LHCN-M2 (cell line): ENCODE measurements at places on chromosomes 2 and 18.

DNA sequence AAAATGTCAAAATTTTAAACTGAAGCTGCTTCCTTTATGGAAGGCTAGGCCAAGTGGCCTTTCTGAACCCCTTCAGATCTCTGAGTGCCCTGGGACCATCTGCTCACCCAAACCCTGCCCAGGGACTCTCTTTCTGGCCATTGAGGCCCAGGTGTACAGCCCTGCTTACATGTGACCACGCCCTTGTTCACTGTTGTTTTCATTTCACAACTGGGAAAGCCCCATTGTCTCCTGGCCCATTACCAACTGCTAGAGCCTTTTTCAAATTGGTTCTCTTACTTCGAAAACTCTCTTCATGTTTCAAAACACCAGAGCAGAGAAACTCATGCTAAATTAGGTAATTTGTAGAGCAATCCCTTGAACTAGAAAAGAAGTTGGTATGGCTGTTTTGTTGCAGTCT, 219.5 kb upstream of the TANK start:
- DNase-seq, result no peak

GRCh38 chr2:144042751-144043150, 477.2 kb downstream of the ZEB2 start:
- no peak for DNase-seq

- peak; percentile 74 for DNase-seq
Observed at GRCh38 chr18:9825571-9826073, 60.2 kb upstream of the TXNDC2 start.

DNA sequence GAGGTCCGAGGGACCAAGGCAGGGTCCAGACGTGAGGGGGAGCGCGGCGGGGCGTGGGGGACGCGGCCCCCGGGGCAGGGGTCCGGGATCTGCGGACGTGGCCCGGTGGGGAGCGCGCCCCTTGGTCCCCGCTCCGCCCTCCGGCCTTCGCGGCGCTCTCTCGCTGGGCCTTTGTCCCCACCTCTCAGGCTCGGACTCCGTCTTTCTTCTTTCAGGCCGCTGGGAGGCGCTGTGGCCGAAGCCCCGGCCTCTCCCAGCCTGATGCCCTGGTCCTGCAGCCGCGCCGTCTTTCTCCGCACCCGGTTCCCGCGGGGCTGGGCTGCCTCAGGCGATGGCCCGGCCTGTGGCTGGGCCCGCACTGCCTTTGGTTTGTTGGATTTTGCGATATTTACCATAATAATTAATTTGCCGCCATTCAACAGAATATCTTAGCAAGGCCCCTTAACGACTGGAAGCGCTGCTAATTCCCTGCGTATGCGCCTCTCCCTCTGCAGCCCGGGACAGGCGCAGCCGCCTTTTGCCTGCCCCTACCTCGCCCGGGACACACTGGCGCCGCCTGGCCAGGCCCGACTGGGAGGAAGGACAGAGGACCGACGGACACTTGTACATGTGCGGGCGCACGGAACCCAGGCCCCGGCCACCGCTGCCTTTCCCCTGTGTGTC, 10.8 kb downstream of the SIX3 start:
- DNase-seq, result no peak

DNA sequence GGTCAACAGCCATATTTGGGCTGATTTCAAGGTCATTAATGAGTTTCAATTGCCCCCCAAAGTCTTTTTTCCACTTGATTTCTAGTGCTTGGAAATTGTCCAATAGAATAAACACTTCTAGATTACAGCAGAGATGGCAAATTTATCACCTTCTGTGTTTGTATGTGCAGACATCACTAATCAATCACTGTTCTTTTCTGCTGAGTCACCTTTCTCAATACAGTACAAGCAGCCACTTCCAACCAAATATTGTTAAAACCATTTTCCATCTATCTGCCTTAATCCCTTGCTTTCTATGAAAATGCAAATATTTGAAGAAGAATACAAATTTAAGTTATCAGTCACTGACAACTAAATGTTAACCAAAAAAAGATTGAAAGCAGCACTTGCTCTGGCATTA, 40.2 kb upstream of the ZNF521 start:
- DNase-seq, result no peak

GRCh38 chr2:136031711-136032110, 46.3 kb upstream of the DARS1 start:
- DNase-seq, result no peak

- DNase-seq, result no peak
Observed at GRCh38 chr18:369224-370015, 101.6 kb upstream of the THOC1 start.

DNA sequence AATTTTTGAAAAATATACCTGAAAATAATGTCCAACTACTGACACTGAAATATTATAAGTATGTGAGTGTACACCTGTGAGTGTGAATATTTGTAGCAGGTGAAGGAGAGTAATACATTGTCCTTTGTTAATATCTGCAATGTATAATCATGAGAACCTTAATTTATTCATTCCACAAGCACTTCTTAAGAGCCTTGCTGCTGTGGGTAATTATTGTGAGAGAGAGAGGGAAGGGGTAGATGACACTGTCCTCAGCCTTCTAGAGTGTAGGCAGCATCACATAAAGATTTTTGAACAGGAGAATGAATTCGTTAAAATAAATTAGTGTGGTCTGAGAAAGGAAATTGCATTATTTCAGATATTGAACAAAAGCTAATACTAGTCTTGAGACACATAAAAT, 157.2 kb downstream of the MAP2 start:
- no peak for DNase-seq

DNA sequence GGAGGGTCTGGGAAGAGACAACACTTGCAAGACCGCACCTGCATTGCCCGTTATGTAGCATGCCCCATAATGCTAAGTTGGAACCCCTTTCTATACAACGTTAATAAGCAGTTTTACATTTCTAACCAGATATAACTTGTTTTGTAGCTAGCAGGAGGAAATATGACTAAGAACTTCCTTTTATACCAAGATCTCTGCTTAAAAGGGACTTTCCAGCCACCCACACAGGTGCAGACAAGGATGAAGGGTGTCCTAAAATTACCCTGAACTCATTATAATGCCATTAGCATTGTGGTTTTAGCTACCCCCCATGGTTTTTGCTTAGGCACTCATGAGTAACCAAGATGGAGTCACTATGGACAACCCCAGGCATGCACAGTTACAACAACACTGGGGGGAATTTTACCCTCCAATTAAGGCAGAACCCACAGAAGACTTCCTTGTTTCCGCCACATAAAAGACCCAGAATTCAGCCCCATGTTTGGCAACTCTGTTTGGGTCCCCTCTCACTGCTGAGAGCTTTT, 362.8 kb downstream of the CBLN2 start:
- no peak for DNase-seq

DNA sequence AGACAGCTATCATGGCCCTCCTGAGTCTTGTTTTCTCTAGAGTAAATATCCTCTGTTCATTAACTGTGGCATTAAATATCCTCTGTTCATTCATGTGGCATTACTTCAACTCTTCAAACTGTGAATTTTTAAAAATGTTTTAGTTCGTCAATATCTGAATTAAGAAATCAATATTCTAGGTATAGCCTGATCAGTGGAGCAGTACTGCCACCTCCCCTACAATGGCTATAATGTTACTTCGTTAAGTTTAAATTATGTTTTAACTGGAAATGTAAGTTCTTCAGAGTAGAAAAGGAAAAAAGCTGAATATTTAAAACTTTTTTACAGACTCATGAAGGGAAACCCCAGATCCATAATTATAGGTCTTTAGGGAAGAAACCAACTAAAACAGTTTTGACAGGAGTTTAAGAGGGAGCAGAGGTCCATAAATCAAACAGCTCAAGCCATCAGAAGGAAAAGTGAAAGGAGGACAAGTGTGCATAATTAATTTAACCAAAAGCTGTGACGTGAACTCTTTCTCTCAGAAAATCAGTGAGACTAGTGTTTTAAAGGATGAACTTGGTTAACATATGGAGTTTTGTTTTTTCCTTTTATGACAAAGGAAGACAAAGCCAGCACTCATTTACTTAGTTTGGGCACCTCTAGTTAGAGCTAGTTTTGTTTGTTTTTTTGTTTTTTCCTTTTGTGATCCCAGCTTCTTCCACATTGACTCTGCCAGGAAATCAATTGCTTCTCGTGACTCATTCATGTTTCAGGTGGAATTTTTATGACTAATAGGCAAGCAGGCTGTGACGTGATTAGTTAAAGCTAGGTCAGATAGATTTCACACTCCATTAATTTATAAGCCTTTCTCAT, 44.9 kb downstream of the RBBP8 start:
- DNase-seq, result peak; percentile 77

DNA sequence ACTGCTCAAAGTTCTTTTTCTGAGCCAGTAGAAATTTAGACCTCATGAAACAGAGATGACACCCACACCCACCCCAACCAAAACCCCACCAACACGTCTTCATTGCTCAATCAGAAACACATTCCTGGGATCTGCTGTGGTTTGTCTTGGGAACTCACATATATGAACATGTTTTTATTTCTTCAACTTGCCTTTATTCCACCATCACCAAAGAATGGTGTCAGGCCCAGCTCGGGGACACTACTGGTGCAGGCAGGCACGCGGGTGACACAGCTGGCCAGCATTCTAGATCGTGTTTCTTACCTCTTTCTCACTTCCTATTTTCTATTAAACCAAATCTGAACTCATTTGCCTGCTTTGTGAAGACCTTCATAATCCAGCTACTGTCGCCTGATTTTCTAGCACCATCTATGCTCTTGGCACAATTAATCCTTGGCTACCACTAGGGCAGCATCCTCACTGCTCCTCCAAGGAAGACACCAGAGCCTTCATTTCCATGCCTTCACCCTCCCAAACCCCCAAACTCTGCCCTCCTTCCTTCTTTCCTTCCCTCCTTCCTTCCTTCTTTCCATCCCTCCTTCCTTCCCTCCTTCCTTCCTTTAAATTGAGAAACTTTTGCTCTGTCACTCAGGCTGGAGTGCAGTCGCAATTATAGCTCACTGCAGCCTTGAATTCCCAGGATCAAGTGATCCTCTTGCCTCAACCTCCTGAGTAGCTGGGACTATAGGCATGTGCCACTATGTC, 157.1 kb downstream of the BCL2 start:
- DNase-seq, result peak; percentile 22

GRCh38 chr2:217732992-217733391, 269.8 kb downstream of the TNS1 start:
- peak; percentile 62 for DNase-seq

- DNase-seq, result peak; percentile 34
Observed at GRCh38 chr2:74671479-74671878, 17.4 kb downstream of the SEMA4F start.

- peak; percentile 13 for DNase-seq
Observed at GRCh38 chr2:97645112-97645694, 659 bp upstream of the COX5B start.

GRCh38 chr2:188751816-188752215, 222.4 kb upstream of the COL3A1 start:
- no peak for DNase-seq

- no peak for DNase-seq
Observed at GRCh38 chr2:232299084-232299483, 79.5 kb upstream of the ALPP start.

DNA sequence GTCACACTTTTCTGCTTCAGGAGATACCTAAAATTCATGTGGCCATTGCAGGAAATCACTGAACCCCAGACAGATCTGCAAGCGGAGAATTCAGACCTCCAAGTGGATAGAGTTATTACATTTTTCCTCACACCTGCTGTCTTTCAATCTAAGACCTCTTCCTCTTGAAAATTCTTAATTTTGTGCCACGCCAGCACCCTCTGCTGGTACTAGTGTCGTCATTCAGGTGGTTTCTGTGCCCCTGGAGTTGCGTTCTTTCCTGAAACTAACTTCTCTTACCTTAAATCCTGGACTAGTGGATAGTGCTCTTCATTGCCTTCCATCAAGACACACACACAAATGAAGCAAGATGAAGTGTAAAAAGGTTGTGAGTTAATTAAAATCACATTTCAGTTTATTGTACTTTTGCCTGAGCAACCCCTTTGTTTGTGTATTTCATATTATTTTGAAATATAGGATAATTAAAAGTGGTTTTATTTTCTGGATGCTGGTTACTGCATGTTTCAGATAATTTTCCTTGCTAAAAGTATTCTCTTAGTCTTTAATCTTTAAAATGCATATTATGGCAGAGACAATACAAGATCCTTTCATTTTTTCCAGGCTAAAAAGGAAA, 1.6 kb upstream of the DNER start:
- DNase-seq, result peak; percentile 49

GRCh38 chr18:8720141-8720540, 14.8 kb downstream of the MTCL1 start:
- no peak for DNase-seq

DNA sequence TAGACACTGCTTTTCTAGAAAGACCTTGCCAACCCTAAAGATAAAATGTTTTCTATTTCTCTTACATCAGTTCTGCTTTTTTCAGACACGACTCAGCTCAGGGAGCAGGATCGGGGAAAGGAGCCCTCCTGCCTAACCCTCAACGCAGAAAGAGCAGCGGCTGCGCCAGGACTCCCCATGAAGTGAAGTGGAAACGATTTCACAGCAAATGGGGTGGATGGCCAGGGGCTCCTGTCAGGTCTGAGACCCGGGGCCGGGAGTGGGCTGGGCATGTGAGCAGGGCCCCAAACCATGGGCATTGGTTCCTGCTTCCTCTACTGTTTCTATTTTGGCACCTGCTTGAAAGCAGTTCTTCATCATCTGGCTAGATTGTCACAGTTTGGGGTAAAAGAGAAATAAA, 89.4 kb upstream of the PXDN start:
- no peak for DNase-seq

DNA sequence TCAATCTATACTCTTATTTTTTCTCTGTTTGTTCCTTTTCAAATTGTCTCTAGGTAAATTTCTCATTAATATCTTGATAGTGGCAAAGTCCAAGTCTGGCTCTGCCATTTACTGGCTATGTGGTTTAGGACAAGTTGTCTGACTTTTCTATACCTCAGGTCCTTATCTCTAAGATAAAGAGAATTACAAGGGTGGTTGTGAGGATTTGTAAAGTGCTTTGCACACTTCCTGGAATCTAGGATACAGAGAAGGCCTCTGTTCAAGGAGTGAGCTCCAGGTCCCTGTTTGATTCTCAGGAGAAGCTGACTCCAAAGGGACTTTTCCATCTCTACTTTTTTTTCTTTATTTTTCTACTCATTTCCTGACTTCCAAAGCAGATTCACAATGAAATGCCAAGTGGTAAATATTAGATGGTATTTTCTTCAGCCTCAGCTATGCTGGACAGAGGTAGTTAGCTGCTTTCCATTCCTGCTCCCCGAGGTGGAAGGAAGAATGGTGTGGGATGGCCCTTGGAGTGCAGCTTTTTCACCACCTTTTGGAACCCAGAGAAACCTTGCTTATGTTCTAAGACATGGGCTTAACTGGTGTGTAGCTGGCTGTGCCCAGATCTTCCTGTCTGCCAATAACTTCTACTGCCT, 90.5 kb downstream of the GALNT1 start:
- DNase-seq, result peak; percentile 19

DNA sequence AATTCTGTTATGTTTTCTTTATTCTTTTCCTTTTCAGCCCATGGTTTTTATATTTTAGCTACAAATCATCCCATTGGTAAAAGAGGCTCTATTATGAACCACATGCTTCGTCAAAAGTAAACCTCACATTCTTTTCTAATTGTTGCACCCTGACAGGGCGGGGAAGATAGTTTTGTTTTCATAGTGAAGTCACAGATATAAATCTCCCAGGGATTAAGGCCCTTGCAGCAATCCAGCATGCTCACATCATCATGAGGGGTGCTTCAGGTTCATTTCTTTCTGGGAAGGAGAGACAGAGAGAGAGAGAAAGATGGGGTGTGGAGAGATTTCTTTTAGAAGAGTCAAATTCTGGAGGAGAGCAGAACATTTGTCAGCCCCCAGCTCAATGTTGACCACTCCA, 124.5 kb upstream of the CDC42EP3 start:
- peak; percentile 86 for DNase-seq

GRCh38 chr2:62205554-62205953, 9.6 kb downstream of the B3GNT2 start:
- no peak for DNase-seq
